ENCODE measurements at places on chromosomes 11 and 22. TPM values are rescaled to one million over a fixed set of nuclear protein-coding genes. Genes with fewer than 3 reads are reported as not detected.

The DNAJB7 gene
- not detected for total RNA-seq

The ACCS gene
- 13.7 TPM for total RNA-seq

The KCNJ4 gene
- total RNA-seq = not detected

- no peak for DNase-seq
These were observed 22.2 kb downstream of the SVIP start for GRCh38 chr11:22807391-22807790.

DNA sequence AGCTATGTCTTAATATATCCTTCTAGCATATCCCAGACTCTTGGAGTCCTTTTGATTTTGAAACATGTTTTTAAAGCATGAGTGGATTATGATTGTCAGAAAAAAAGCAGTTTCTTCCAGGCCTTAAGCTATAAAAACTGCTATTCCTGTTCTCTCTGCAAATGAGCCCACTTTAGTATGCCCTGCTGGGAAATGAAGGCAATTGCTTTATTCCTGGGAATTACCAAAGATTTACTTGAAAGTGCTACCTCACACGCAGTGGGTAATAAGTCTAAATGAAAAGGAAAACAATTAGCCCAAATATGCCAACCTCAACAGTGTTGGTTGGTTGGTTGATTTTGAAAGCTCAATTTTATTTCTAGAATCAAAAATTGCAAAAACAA is 17.2 kb upstream of the RCN1 start:
- no peak for DNase-seq

GRCh38 chr11:47724041-47724729 is 9.0 kb upstream of the AGBL2 start:
- no peak for DNase-seq

- DNase-seq = peak; percentile 14
These were observed 49.5 kb downstream of the MICAL3 start for GRCh38 chr22:17974703-17975372.

DNA sequence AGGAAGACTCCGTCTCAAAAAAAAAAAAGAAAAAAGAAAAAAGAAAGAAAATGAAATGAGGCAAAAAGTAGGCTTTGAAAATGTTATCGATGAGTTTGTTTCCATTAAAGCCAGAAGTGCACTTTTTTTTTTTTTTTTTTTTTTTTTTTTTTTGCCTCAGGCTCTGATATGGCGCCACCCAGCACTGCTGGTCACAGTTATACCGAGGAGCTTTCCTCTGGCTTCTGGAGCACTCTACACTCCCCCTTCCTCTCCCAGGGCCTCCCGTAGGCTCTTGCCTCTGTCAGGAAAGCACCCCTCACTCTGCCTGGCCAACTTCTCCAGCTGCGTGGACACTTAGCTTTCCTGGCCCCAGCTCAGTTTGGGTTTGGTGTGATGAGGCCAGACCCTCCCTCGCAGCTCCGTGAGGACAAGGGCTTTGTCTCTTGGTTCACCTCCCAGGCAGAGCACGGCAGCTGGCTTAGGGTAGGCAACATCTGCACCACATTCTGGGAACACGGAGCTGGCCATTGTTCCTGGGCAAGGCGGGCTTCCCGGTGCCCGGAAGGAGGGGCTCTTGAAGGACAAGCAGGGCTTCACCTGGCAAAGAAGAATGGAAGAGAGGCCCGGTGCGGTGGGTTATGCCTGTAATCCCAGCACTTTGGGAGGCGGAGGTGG is 16.9 kb downstream of the FADS2 start:
- no peak for DNase-seq

DNA sequence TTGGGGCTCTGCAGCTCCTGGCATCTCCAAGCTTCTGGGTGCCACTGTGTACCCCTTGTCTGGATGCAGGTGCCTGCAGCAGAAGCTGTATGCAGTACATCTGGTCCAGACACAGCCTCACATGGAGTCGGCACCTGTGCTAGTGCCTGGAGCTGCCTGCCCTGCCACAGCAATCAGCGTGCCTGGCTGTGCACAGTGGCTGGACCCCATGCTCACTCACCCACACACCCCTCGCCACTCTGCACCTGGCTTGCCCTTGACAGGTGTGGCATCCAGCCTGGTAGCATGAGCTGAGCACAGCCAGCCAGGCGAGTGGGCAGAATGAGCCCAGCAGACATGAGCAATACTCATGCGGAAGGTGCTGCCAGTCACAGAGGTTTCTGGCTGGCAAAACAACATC is 19.5 kb upstream of the OR6A2 start:
- DNase-seq = no peak

- DNase-seq = no peak
These were observed 69.8 kb upstream of the MTMR2 start for GRCh38 chr11:95993438-95994298.

GRCh38 chr11:69560141-69560790 is 78.8 kb downstream of the LINC01488 start:
- no peak for DNase-seq

GRCh38 chr11:6240781-6241180 is 1.9 kb downstream of the CNGA4 start:
- no peak for DNase-seq

DNA sequence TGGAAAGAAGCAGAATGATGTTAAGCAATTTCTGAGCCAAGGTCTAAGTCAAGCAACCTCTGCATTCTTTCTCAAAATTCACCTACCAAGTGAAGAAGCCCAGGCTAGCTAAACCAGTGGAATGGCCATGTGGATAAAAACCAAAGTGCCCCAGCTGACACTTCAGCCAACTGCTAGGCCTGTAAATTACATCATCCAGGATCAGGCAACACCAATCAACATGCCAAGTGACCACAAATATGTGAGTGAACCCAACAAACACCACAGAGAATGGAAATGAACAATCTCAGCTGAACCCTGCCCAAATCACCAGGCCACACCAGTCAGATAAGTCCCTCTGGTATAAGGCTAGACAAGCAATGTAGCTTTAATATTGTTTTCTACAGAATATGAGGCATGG is 25.1 kb upstream of the FJX1 start:
- no peak for DNase-seq

DNA sequence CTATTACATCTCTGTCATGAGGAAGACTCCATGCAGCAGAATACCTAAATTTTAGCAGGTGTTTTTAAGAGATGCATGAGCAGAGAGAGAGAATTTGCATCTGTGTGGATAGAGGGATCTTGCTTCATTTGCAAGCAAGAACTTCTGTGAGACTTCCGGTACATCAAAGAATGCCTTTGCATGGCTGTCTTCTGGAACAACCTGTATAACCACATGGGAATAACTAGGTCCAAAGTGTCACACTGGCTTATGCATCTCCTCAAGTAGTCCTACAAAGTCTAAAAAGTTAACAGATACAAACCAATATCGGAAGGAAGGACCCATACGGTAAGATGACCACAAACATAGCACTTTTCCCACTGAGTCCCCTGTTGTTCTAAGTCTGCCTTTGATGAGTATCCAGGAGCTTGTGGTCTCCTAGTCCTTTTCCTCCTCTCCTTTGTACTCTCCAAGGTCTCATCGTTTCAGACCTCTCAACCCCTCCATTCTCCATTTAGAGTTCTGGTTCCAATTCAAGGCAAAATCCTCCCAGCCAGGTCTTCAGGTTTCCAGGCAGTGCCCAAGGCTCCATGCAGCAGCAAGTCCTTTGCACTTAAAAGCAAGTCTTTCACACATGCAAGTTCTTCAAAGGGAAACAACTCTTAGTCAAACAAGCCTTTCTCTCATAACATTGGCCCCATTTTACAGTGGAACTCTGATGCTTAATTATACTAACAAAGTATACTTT is 581.7 kb upstream of the ARHGAP42 start:
- no peak for DNase-seq

DNA sequence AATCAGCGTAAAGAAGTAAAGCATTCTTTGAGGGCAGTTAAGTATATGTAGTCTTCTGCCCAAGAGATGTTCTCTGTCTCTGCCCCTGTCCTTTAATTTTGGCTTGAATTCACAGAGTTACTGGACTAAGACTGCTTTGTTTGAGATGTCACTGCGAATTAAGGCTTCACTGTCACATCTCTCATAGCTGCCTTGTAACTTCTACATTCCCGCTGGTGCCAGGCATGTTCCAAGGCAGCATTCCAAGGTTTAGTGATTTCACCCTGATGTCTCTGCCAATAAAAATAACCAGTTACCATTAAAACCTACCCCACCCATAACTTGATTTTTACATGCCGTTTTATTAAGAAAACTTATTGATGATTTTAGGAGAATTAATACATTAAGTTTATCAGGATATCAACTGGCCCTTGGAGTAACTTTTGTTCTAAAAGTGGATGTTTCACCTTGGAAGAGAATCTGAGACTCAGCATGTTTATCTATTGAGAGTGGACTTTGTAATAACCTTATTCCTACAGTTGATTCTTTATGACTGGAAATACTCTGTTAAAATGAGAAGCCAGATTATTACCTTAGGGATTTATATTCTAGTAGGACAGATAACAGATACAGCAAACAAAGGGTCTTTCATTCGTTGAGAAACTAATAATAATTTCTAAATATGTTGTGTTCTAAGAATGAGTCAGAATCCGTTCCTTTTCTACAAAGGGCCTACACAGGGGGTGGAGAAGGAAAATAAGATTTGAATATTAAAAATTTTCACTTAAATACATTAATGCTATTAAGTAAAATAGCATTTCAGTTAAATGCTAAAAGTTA is 110.2 kb downstream of the UVRAG start:
- no peak for DNase-seq

DNA sequence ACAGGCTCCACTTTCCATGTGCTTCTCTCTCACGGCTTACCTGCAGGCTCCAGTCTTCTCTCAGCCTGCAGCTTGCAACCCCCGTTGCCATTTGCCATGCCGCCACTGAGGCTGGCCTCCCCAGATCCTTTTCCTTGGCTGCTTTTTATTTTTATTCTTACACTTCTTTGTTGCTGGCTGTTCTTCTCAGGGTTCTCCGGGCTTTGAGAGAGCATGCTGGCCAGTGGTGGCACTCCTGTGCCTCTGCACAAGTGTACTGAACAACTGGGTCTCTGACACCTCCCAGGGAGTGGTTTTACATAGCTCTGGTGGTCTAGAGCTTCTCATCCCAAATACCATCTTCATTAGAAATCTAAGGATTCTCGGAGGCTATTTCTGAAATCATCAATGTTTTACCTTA is 241.7 kb upstream of the MTNR1B start:
- no peak for DNase-seq
